ENCODE measurements at places on chromosomes 2 and 18. TPM values are rescaled to one million over a fixed set of nuclear protein-coding genes. Genes with fewer than 3 reads are reported as not detected.
A peak's percentile ranks its signal among the peaks of the same experiment; 100 is the strongest.

GRCh38 chr2:220847589-220847988 lies 724.5 kb downstream of the EPHA4 start:
- DNase-seq, result no peak

DNA sequence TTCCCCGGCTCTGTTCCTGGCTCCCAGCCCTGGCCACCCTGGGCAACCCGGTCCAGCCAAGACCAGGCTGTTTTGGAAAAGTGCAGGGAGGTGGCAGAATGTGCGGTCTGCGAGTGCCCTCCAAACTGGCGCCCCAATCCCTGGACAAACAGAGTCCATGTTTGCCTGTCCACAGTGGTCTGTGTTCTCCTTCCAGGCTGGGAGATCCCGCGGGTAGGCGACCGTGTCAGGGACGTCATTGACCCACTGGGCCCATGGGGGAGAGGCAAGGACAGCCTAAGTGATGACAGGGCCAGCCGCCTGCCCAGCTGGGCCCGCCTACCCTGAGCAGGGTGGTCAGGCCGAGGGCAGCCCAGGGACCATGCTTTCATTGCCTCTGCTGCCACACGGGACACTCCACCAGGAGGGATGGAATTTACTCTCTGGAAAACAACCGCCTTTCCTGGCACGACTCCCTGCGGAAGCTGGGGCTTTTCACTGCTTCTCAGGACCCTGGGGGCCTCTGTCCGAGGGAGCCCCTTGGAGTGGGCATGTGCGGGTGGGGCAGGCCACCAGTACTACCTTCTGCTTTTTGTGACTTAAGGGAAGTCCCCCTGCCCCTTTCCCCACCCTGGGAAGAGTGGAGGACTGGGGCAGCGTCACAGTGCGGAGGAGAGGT lies 20.1 kb downstream of the CYP26B1 start:
- peak; percentile 9 for DNase-seq

DIPK1C gene
- total RNA-seq, result not detected

- peak; percentile 58 for DNase-seq
Measured at GRCh38 chr2:96954011-96954846, 32.2 kb downstream of the FAM178B start.

- DNase-seq, result no peak
Measured at GRCh38 chr18:46364048-46364447, 259.9 kb downstream of the HAUS1 start.

DNA sequence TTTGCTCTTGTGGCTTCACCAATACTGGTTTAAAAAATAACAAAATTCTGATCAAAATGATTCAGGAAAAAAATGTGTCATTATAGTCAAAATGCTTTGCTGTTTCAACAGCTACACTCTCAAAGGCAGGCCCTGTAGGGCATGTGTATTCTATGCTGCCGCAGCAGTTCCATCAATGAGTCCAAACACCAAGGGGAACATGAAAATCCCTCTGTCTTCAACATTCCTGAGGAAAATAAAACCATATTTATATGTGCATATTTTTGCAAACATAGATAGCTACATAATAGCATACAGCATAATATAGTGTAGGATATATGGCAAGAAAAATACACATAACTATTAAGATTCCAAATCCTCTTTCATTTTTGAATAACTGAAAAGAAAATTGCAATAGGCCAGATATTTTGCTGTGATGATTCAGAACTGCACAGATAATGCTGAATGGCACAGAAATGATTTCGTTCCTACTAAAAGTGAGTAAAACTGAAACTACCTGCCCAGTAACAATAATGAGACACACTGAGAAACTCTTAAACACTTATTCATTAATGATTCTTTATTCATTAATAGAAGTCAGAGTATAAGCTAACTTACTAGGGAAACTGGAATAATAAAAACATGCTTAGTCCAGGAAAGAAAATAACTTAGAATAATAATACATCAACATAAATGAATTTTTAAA lies 343.8 kb downstream of the SUCLG1 start:
- no peak for DNase-seq

SERPINB12 gene
- not detected for total RNA-seq

DNA sequence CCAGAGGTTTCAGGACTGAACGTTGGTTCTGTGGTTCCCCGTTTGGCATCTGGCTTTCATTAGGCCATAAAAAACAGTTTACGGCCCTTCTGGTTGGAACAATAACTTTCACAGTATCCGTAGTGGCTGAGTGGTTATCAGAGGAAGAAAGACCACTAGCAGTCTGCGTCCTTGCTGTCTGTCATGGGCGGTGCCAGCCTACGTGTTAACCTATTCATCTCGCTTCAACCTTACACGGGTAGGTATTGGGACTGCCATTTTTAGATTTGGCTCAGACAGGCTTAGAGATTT lies 42.6 kb upstream of the ROCK2 start:
- DNase-seq, result no peak

DNA sequence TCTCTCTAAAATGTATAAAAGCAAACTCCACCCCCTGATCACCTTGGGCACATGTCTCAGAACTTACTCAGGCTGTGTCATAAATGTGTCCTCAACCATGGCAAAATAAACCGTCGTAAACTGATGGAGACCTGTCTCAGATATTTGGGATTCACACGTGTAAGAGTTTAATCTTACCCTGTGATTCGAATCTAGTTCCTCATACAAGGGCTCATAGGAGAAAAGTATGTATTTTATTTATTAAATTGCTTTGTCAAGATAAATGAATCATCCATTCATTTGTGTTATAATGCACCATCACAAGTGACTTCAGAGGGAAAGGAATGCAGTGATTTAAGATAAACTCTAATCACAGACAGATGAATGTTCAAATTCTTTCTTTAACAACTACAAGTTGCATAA lies 712.5 kb upstream of the LRATD1 start:
- DNase-seq, result no peak

DNA sequence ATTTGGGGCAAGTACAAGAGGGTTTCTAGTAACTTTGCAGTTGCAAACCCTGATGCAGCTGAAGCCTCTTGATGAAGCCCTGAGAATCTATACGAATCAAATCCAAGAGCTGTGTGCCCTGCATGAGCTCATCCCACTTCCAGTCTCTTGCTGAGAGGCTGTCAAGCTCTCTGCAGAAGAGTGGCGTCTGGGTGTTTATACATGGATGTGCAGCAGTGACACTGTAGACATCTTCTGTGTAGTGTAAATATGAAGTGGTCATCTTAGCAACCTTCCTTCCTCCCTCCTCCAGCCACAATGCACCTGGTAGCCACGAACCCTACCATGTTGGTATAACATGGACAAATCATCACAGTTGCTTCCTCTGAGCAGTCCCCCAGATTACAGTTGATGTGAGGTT lies 18.4 kb upstream of the KIAA2012 start:
- DNase-seq, result no peak

RBM43 gene
- 10.9 TPM for total RNA-seq

DNA sequence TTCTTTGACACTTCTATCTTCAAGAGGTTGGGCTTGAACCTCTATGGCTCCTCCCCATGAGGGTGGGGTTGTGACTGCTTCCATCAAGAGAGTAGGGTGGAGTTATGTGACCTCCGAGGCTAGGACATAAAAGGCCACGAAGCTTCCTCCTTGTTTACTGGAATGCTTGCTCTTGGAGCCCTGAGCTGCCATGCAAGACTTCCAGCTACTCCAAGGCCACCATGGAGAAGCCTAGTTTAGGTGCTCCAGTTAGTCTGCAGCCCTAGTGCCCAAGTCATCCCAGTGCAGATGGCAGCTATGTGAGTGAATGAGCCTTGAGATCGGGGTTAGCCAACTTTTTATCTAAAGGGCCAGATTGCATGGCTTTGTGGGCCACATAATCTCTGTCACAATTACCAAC lies 2.4 kb upstream of the MERTK start:
- no peak for DNase-seq

DNA sequence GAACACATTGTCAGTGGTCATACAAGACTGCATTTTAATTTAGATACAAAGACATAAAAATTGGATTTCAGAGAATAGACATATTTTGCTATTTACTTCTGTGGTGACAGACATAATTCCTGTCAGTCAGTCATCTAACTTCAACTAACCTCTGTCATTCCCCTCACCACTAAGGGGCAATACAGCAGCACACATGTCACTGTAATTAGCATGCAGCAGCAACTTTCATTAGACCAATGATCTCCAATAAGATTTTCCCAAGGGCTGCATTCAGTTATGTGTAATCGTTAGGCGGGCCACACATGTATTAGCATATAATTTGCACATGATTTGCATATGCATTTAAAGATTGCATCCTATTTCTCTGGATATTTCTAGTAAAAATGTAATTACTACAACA lies 624.5 kb downstream of the NR4A2 start:
- DNase-seq, result no peak

GRCh38 chr18:2617401-2617998 lies 38.0 kb upstream of the SMCHD1 start:
- DNase-seq, result no peak

DNA sequence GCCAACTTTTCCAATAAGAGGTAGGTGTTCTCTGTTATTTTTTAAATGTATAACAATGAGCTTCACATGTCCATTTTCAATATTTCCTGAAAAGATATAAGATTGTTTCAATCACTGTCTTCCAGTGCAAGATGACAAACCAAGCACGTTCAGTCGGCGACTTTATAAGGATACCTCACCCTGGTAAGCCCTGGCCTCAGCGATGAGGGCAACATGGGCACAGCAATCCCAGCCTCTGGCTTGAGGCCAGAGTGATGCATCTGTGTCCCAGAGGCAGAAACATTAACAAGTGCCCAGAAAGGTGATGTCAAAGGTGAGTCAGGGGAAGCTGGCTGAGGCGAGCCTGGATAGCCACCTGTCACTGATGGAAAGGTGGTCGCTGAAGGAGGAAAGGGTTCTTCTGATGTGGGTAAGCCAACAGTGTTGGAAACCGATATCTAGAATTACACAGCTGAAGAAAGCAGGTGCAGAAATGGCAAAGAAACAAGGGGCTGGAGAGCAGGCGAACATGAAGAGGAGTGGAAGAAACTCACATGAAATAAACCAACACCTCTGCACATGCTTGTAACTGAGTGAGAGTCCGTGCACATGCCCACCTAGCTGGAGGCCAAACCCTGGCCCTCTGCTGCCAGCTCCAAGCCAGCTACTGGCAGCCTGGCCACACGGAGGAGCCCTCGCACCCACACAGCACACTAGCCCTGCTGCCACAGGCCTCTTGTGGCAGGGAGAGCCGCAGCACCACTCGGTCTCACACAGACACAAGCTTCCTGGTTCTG lies 65.5 kb downstream of the FBXO15 start:
- DNase-seq, result peak; percentile 82

DNA sequence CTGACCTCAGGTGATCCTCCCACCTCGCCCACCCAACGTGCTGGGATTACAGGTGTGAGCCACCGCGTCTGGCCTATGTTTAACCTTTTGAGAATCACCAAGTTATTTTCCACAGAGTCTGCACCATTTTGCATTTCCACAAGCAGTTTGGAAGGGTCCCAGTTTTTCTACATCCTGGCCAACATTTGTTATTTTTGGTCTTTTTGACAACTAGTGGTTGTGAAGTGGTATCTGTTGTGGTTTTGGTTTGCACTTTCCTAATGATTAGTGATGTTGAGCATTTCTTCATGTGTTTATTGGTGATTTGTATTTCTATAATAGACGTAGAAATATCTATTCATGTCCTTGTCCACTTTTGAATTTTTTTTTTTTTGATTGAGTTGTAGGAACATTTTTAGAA lies 67.9 kb downstream of the BIRC6 start:
- DNase-seq, result no peak

GRCh38 chr2:85792783-85793441 lies 39.1 kb downstream of the ATOH8 start:
- DNase-seq, result no peak

All from natural killer cell (primary cell).